Cerebellar nuclear complex (tissue), 1 donor: ENCODE measurements at places on chromosomes 1 and 21.

DNA sequence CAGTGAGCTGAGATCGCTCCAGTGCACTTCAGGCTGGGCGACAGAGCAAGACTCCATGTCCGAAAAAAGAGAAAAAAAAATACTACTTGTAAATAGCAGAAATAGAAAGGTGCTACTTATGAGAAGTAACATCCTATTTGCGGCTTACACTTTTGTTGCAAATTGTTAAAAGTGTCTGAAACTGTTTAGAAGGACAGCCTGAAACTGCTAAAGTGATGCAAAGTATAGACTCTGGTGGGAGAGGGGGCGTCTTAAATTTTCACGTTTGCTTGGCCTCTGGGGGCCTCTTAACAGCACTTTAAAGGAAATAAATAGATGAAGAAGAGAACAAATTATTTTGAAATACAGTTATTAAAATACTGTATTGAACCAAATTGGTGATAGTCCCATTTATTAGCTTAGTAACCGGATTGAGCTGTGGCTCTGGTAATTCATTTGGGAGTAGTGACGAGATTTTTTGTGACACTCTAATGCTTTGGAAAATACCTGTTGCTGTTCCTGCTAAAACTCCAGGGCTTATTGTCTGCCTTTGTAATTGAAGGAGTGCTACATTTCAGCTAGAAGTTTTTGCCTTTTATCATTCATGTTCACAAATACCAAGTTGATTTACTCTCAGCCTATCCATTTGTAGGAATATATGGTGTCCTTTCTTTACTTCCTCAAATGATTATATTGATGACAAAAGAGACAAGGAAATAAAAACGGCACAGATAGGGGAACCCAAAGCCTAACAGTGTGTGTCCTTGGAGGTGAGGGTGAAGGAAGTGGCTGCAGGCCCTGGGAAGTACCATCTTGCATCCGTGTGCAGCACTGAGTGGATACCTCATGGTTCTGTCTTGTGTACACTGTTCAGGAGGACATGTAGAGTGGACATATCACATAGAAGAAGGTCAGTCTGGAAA lies 6.2 kb downstream of the PKNOX1 start:
- DNase-seq = no peak

DNA sequence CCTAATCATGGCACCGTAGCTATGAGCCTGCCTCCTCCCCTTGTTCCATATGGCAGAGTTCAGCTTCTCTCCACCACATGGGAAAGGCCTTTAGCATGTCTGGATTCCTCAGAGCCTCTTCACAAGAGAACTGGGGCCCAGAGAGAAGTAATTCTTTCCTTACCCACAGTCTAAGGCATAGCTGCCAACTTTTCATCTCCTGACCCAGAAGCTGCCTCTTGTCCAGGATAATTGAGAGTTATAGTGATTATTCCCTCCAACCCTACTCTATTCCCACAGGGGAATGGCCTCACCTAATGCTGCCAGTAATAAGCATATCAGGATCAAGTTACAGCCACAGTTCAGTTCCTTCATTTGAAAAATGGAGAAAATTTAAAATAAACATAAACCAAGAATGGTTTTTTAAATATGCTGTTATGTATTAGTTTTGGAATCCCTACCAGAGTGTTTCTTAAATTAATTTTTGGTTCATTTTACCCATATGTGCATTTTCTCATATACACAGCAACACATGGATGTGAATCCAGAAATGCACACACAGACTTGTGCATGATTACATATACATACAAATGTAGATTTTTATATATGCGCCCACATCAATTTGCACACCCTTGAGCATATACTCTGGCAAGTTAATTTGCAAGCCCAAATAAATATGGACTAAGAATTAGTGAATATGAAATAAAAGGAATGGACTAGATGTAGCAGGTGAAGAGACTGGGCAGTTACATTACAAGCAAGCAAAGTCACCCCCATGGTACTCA lies 63.9 kb upstream of the WARS2 start:
- no peak for DNase-seq

DNA sequence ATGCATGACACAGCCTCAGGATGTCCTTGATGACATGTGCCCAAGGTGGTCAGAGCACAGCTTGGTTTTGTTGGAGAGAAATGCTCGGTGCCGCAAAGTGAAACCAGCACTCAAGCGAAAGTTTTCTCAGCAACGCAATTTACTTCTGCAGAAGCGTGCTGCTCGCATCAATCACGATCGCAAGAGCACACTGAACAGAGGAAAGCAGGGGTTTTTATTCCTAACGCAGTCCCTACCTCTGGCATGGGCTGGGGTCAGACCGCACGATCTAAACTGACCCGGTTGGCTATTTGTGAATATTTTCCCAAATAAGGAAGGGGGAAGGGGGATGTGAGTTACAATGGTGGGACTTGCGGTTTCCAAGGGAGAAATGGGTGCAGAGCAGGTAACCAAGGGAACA lies 809 bp upstream of the ZNF669 start:
- no peak for DNase-seq

DNA sequence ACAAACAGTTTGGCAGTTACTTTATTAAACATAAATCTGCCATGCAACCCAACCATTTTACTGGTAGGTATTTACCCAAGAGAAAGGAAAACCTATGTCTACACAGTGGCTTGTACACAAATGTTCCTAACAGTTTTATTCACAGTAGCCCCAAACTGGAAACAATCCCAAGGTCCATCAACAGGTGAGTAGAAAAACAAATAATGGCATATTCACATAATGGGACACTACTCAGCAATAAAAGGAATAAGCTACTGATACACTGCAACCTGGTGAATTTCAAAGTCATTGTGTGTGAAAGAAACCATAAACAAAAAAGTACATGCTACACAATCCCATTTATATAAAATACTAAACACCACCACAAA lies 12.7 kb downstream of the KYAT3 start:
- no peak for DNase-seq

DNA sequence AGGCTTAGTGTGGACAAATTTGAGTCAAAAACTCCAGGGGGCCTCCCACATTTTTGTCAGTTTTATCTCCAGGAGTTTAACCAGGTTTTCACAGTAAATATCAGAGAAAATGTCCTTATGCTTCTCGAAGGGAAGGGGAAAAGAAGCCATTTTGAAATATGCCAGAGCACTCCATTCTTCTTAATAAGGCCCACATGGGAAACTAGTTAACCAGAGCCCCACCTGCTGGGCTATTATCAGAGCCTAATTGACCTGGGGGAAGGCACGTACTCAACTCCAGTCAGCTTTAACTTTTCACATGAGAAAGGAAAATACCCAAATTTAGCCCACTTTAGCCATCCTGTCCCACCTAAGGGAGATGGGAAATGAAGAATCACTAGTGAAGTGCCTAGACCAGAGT lies 296.3 kb downstream of the PTBP2 start:
- no peak for DNase-seq

GRCh38 chr1:192901500-192901899 lies 92.7 kb downstream of the RGS2 start:
- no peak for DNase-seq
